CD4-positive, CD25-positive, alpha-beta regulatory T cell (primary cell): ENCODE measurements at places on chromosomes 12 and 14. TPM values are rescaled to one million over a fixed set of nuclear protein-coding genes. Genes with fewer than 3 reads are reported as not detected.

DNA sequence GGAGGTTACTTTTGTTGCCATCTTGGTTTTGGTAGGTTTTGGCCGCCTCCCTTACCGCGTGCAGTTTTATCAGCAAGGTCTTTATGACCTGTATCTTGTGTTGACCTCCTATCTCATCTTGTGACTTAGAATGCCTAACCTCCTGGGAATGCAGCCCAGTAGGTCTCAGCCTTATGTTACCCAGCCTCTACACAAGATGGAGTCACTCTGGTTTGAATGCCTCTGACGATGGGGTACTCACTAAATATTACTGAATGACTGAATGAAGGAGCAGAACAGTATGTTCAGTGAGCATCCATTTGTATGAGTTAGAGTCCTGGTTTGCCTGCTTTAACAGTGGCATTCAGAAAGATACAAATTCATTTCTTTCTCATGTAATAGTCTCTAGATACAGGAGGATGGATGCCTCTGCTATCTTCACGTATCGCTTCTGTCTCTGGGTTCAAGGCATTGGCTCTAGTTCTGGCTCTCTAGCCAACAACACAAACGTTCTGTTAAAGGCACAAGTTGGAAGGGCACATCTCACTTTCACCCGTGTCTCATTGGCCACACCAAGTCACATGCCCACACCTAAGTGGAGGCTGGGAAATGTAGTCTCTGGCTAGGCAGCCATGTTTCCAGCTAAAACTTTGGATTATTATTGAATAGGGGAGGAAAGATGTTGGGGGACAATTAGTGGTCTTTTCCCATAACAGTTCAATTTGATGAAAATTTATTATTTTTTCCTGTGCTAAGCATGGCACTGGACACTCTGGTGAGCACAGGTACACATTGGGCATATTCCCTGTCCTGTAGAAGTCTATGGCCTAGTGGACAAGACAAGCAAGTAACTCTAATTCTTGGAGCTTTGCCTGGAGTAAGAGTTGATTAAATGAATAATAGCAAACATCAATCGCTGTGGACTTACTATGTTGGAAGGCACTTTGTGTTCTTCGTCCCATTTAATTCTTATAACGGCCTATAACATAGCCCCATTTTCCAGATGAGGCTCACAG, 75.2 kb upstream of the RPH3A start:
- H3K27me3 ChIP-seq, result peaks cover 15% of the 10 kb centered on the region
- no peaks in the 10 kb centered on the region for H3K4me1 ChIP-seq
- no peak overlapping the region for H3K27ac ChIP-seq
- DNase-seq, result no peak
- H3K36me3 ChIP-seq, result no peaks in the 10 kb centered on the region

DNA sequence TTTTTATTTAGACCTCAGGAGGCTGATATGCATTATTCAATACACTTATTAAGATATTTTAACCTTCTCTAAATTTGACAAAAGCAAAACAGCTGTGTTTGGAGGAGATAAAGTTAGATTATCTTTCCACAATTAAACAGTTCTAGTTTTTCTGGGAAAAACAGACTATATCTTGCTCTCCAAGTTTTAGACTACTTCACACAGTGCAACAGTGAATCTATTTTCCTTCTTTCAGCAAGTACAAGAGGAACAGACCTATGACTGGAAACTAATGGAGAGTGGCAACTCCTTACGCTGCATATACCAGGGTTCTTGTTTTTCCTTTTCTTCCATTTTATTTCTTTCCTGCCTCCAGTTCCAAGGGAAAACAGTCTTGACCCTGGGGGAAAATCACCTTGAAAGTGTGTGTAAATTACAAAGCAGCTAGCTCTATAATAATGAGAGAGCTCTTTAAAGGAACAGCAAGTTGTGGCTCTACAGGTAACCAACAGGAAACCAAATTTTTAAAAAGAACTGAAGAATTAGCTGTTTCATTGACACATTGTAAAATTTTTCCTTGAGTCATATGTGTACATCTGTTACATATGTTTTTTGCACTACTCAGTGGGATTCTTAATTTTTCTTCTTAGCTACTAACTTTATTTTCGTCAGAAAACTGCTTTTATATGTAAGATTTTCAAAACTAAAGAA, 27.4 kb downstream of the DNM1L start:
- H3K4me1 ChIP-seq, result peaks cover 4% of the 10 kb centered on the region
- peaks cover 23% of the 10 kb centered on the region for H3K36me3 ChIP-seq
- no peak for DNase-seq
- no peak overlapping the region for H3K4me3 ChIP-seq
- H3K27ac ChIP-seq, result no peak overlapping the region
- H3K27me3 ChIP-seq, result no peaks in the 10 kb centered on the region

DNA sequence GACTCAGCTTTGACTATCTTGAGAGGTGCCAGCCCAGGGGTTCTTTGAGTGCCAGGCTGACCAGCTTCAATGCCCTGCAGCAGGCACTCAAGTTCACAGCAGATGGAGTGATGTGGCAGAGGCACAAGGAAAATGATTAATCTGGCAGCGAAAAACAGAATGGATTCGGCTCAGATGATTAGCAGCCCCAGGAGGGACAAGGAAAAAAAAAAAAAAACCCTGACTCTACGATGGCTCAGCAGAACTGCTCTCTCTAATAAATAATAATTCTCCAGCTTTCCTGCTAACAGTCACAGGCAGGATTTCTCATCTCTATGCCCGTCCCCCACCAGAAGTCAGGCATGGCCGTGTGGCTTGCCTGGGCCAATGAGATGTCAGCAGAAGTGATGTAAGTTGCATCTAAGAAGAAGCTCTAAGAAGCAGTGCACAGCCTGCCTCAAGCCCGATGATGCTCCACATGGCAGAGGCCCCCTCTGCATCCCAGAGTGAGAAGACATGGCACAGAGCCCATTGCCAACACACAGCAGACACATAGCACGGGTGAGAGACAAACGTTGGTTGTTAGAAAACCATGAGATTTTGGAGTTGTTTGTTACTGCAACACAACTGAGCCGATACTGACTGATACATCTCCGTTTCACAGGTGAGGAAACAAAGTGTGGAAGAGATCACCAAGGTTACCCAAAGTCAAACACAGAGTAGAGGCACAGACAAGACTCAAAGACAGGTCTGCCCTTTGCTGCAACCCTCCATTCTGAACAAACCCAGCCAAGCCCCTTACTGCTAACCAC, 111.0 kb downstream of the SCARB1 start:
- H3K36me3 ChIP-seq, result no peaks in the 10 kb centered on the region
- no peaks in the 10 kb centered on the region for H3K4me1 ChIP-seq
- no peak overlapping the region for H3K4me3 ChIP-seq
- DNase-seq, result no peak

- H3K4me3 ChIP-seq, result no peak overlapping the region
- H3K27ac ChIP-seq, result no peak overlapping the region
- no peaks in the 10 kb centered on the region for H3K4me1 ChIP-seq
Measured at GRCh38 chr12:62794218-62794583, 140.7 kb downstream of the PPM1H start.

The AHNAK2 gene
- polyA plus RNA-seq, result not detected

The VASH1 gene
- 0.64 TPM for polyA plus RNA-seq

The KIAA0586 gene
- polyA plus RNA-seq, result 30.3 TPM
